ENCODE measurements at places on chromosomes 1 and 21.

GRCh38 chr1:164560121-164560541 lies 1.1 kb downstream of the PBX1 start:
- DNase-seq: no peak

DNA sequence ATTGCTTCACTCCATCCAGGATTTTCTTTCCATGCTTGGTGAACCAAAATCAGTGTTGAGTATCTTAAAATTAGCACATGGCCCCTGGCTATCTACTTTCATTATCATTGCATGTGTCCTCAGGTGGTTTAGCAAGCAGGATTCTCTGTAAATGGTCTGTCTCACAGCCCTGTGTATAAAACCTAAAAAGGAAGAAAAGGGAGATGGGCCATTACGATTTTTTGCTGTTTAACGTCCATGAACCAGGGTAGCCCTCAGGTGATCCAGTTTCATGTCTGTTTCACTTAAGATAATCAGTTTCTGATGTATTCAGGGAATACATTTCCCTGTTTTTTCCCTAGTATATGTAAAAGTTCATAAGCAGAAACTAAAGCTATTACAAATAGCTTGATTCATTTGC lies 238.2 kb downstream of the NFIA start:
- no peak for DNase-seq

DNA sequence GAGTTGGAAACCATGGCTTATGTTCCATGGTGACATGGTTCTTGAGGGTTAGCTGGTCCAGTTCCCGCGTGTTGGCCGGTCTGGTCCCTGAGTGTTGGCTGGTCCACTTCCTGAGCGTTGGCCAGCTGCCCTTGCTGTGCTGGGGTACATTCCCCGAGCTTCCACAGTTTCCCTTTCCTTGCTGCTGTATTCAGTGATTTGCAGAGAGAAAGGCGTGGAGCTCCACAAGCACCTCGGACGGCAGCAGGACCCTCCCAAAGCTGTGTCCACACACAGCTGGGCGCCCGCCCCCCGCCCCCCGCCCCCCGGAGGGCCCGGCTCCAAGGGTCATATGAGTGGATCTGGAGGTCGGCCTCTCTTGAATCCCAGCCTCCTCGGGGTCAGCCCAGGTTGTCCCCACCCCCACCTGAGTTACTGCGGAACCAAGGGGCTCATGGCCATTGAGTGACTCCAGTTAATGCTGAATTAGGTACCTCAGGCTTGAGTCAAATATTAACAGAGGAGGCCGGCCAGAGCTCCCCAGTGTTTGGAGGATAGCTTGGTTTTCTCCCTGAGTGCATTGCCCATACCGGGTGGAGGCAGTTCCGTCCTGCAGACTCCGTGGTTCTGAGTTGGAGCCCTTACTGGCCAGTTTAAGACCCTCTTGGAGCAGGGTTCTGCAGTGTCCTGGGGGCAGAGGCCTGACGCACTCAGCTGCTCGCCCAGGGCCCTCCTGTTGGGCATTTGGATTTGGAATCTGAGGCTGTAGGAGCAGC lies 18.4 kb downstream of the COL18A1 start:
- DNase-seq: no peak

DNA sequence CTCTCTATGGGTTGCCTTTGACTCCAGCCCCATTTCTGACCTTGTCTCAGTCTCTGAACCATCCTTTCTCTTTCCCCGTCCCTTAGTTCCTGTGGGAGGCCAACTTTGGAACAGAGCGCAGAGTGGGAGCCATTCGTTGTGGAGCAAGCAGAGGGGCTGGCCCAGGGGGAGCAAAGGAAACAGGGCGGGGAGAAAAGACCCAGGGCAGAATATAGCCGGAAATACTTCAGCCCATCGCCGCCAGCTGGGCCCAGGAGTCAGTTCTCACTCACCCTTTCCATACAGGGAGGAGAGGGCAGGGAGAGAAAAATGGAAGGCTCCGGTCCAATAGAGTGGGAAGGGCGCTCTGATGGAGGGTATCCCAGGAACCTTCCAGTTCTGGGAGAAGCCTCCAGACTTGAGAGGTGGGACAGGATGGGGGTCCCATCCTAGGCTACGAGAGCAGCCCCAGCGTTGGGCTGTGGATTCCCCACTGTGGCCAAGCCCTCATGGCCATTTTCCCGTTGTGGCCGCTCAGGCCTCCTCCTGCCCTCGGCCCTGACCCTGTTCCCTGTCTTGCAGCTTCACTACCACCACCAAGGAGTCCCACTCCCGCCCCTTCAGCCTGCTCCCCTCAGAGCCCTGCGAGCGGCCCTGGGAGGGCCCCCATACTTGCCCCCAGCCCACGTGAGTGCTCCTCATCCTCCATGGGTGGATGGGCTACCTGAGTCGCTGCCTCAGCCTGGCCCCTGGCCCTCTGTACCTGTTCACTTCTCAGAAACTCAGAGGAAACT lies 10.9 kb downstream of the PEAR1 start:
- no peak for DNase-seq

- DNase-seq: no peak
Observed at GRCh38 chr1:73306899-73307555, 890.9 kb downstream of the LRRIQ3 start.

GRCh38 chr21:9763807-9764206 lies 757.6 kb upstream of the TPTE start:
- no peak for DNase-seq

DNA sequence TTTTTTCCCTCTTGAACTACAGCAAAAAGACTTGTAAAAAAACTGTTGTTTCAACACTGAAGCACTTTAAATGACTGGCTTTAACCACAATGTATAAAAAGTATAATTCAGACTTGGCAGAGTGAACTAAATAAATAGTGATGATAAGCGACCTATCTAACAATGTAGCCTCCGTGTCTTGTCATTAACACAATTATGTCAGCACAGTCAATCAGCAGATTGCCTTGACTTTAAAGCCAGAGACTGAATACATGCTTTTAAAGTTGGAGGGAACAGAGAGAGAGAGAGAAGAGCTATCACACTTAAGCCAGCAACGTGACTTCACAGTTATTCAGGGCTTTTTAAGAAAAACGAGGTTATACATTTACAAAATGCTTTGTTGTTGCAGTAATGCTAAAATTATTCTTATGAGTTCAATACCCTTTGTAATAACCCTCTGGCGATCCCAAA lies 378.1 kb downstream of the LMO4 start:
- DNase-seq: no peak

- DNase-seq: no peak
Observed at GRCh38 chr1:68906431-68906830, 409.5 kb upstream of the DEPDC1 start.

DNA sequence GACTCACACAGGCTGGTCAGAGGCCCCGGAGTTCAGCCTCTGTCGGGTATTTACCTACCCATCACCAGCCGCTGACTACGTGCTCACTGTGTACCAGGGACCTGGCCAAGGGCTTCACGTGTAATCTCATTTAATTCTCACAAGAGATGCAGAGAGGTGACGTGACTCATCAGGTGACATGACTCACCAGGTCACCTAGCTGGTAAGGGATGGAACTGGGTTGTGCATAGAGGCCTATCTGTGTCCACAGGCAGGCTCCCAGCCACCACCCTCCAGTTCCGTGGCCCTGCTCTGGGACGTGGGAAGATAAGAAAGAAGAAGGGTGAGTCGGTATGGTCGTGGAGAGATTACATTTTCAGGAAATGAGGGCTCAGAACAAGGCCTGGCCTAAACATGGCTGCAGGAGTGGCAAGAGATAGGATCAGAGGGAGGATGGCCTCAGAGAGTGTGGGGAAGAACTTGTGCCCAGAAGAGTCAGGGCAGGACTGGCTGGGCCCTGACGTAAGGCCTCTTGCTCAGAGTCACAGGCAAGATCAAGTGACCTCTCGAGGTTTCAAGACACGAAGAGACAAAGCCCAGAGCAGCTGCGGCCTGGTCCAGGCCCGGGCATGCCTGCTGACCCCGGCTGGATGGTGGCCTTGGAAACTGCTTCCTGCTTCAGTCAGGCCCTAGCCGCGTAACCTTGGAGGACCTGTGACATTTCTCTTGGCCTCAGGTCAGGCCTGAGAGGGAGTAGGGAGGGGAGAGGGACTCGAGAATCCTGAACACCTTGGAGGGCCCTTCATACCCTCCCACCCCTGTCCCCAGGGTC lies 52.7 kb upstream of the WASF2 start:
- DNase-seq: no peak

GRCh38 chr1:37759451-37759850 lies 5.5 kb downstream of the EPHA10 start:
- no peak for DNase-seq

- DNase-seq: no peak
Observed at GRCh38 chr21:25507522-25507921, 99.8 kb downstream of the MRPL39 start.

- no peak for DNase-seq
Observed at GRCh38 chr21:45074818-45075595, 627 bp downstream of the ADARB1 start.
